ENCODE measurements at places on chromosomes 1 and 21.
A peak's percentile ranks its signal among the peaks of the same experiment; 100 is the strongest.

DNA sequence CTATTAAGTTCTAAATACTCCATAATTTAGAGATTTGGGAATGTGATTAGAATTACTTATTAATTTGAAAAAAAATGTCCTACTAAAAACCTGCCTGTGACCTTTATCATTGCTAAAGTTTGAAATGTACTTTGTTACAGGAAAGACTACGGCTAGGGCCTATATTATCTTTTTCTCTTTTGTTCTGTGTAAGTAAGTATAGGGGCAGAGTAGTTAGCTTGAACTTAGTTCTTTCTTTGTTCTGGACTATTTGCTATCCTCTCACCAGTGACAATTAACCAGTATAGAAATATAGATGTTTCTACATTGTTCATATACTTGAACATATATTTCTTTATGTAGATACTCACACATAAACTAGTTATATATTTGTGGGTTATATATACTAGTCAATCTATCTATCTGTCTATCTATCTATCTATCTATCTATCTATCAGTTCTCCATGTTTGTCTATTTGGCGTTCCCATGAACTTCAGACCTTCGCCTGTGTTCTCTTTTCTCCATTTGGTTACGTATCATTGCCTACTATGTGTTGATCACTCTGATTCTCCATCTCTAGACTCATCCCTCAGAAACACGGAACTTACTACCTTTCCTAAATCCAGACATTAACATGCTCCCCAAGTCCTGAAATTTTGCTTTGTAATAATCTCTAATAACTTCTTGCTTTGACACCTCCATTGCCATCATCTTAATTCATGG, 3.3 kb downstream of the PTPRC start:
- DNase-seq = no peak

- DNase-seq = no peak
Measured at GRCh38 chr21:45283611-45284455, 3.9 kb downstream of the POFUT2 start.

GRCh38 chr1:247933989-247934388, 9.3 kb downstream of the OR2AJ1 start:
- no peak for DNase-seq

- no peak for DNase-seq
Measured at GRCh38 chr1:47449822-47450552, 12.1 kb downstream of the FOXD2 start.

GRCh38 chr1:19769211-19769932, 30.3 kb downstream of the TMCO4 start:
- DNase-seq = no peak

DNA sequence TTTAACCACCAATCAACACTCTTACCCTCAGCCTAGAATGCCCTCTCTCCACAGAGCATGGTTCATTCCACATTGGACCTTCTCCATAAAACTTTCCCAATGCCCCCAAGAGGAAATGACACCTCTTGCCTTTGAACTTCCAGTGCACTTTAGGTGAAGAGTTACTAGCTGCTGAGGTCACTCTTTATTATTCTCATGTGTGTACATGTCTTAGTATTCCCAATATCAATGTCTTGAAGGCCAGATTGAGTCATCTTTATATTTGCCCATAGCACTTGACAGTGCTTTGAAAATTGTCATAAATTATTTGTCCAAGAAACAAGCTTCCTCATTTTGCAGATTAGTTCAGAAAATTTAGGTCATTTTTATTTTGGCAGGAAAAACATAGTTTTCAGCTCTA, 8.1 kb upstream of the DNASE2B start:
- DNase-seq = no peak

DNA sequence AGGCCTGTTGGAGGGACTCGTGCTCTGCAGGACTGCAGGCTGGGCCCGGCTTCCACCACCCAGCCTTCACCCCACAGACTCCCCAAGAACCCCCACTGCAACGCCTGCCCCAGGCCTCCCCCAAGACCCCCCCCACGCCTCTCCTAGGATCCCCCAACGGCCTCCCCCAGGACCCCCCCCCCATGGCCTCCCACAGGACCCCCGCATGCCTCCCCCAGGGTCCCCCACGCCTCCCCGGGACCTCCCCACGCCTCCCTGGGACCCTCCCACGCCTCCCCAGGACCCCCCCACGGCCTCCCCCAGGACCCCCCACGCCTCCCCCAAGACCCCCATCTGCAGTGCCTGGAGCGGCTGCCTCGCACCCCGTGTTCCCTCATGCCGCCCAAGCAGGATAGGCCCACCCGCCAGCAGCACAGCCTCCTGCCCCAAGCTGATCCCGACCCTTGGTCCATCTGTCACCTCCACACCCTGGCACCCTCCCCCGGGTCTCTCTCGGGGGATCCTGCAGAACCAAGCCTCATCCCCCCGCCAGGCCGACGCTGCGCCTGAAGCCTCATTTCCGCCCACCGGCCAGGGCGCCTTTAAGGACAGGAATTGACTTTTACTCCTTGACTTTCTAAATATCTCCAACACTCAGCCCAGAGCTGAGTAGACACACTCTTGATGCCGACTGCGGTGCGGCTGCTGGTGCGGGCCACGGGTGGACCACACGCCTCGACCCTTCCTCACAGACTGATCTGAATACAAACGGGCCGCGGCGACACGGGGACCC, 14.1 kb upstream of the RNF223 start:
- no peak for DNase-seq

DNA sequence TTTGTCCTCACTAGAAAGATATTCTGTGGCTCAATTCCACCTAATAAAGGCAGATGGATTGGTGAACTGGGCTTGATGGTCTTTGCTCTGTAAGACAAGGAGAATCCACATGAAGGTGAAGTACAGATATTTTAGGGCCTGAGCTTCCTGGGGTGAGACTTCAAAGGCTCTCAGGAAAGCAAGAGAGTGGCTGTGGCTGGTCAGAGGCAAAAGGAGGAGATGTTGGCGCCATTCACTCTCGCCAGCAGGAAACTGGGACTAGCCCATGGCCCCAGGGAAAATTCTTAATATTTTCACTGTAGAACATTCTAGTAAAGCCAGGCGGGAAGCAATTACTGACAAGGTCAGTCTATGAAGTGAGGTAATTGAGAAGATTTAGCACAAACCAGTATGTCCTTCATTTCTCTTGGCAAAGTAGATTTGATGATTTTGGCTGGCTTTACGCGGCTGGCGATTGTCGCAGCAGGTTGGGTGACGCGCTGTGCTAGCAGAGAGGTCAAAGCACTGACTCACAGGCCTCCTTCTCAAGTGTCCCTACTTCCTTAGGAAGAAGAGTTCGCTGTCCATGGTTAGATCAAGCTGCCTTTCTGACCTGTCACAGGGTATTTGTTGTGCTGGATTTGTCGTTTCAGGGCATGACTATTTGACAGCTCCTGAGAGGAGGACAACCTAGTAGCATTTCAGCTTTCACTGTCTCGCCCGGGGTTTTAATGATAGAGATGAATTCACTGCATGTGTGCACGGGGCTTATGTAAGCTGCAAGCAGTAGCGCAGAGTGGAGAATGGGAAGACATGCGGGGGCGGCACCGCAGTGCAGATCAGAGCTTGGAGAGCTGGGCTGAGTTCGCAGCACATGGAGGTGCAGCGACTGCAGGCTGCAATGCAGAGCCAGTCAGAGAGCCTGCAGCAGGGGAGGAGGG, 32.7 kb downstream of the XCL1 start:
- DNase-seq = peak; percentile 37

All from fibroblast of skin of right quadriceps (primary cell).